ENCODE measurements at places on chromosomes 7 and 10. TPM values are rescaled to one million over a fixed set of nuclear protein-coding genes. Genes with fewer than 3 reads are reported as not detected.

DNA sequence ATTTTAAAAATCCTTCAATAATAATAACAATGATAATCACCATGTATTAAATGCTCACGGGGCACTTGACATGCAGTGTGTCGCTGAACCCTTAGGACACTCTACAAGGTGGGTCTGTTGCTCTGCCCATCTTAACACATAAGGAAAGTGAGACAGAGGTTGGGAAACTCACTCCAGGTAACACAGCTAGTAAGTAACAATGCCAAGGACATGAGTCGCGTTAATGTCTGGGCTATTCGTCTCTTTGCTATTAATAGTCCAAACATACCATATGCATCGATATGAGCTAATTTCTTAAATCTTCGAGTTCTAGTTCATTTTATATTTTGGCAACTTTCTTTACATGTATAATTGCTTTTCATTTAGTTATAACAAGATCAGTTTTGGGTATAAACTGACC lies 79.5 kb downstream of the BEND7 start:
- no peak overlapping the region for H3K27ac ChIP-seq
- peaks cover 9% of the 10 kb centered on the region for H3K27me3 ChIP-seq
- peaks cover 7% of the 10 kb centered on the region for H3K4me1 ChIP-seq
- no peak for DNase-seq
- H3K36me3 ChIP-seq = no peaks in the 10 kb centered on the region
- H3K4me3 ChIP-seq = no peak overlapping the region

FOXI2 gene
- not detected for total RNA-seq

DNA sequence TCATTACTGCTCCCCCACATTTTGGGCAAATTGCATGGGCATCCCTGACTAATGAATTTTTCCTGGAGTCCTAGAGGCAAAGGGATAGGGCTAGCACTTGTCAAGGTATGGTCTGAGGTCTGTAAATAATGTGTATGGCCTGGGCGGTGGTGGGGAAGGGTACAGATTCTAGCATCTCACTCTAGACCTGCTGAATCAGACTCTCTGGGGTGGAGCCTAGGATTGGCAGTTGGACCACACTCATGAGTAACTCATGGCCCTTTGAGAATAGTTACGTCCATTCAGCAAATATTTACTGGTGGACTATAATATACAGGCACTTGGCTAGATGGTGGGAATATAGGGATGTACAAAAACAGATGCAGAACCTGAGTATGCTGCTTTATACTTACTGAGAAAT lies 118.0 kb downstream of the CELF2 start:
- no peak overlapping the region for H3K4me3 ChIP-seq
- H3K36me3 ChIP-seq = no peaks in the 10 kb centered on the region
- no peak overlapping the region for H3K27ac ChIP-seq
- no peaks in the 10 kb centered on the region for H3K27me3 ChIP-seq
- DNase-seq = no peak

GRCh38 chr7:117479225-117480054 lies at the start of gene CFTR:
TSS of gene CFTR (plus strand) at chr7:117480025. CDS start at chr7:117480095, 70 bp downstream.
- H3K36me3 ChIP-seq = no peaks in the 10 kb centered on the region
- peaks cover 2% of the 10 kb centered on the region for H3K4me1 ChIP-seq
- no peak for DNase-seq
- peaks cover 36% of the 10 kb centered on the region for H3K27me3 ChIP-seq

- H3K27ac ChIP-seq = no peak overlapping the region
- no peak for DNase-seq
- H3K4me1 ChIP-seq = no peaks in the 10 kb centered on the region
- H3K27me3 ChIP-seq = peaks cover 2% of the 10 kb centered on the region
- H3K4me3 ChIP-seq = no peak overlapping the region
- no peaks in the 10 kb centered on the region for H3K36me3 ChIP-seq
Observed at GRCh38 chr10:125120053-125120710, 40.2 kb downstream of the CTBP2 start.

GRCh38 chr7:2032030-2032875 lies 200.5 kb downstream of the MAD1L1 start:
- no peaks in the 10 kb centered on the region for H3K27me3 ChIP-seq
- no peak overlapping the region for H3K27ac ChIP-seq
- no peak for DNase-seq
- H3K36me3 ChIP-seq = peaks cover 13% of the 10 kb centered on the region

DNA sequence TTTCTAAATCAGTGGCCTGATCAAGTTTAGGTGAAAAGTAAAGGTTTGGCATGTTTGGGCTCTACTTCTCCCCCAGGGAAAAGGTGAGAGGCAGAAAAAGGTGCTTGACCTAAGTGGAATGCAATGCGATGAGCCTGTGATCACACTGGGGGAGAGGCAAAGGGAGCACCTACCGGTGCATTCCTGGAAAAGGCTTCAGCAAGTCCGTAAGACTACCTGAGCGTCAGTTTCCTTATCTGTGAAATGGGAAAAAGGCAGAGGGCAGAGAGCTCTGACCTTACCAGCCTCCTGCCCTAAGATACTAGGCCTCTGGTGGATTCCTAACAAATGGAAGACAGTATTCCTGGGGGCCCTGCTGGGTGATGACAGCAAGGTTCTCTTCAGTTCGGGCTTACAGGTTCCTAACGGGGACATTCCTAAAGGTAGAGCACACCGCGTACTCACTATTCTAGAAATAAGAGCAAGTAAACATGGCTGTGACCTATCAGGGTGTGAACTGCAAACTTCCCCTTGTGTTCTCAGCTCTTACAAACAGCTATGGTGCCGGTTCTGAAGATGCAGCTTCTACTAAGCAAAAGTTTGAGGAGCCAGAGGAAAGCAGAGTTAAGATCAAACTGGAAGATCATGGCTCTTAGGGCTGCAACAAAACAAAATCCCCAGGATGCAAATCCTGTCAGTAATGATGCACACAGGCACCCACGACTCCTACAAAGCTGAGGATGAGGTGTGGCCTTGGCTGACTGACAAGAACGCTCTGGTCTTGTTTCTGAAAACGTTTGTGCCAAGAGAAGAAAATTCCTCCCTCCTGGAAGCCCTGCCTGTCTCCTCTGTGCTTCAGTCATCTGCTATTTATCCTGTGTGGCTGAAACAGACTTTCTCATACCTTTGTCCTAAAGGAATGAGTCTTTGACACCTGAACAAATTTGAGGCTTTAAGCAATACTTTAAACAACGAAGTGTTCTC lies 13.3 kb upstream of the ACSL5 start:
- DNase-seq = no peak
- H3K36me3 ChIP-seq = no peaks in the 10 kb centered on the region
- H3K4me1 ChIP-seq = no peaks in the 10 kb centered on the region
- H3K27ac ChIP-seq = no peak overlapping the region
- no peak overlapping the region for H3K4me3 ChIP-seq

GRCh38 chr7:147308539-147308938 lies 1191.9 kb downstream of the CNTNAP2 start:
- no peak overlapping the region for H3K27ac ChIP-seq
- no peaks in the 10 kb centered on the region for H3K36me3 ChIP-seq
- no peak overlapping the region for H3K4me3 ChIP-seq
- no peaks in the 10 kb centered on the region for H3K4me1 ChIP-seq
- H3K27me3 ChIP-seq = no peaks in the 10 kb centered on the region

GPNMB gene
- 0.38 TPM for total RNA-seq

- no peak for DNase-seq
- H3K27ac ChIP-seq = no peak overlapping the region
- peaks cover 7% of the 10 kb centered on the region for H3K4me1 ChIP-seq
- H3K4me3 ChIP-seq = no peak overlapping the region
- no peaks in the 10 kb centered on the region for H3K27me3 ChIP-seq
Observed at GRCh38 chr10:105288026-105288425, 646.9 kb downstream of the SORCS3 start.

GRCh38 chr10:72260976-72261783 lies 12.5 kb upstream of the DDIT4 start:
- peak overlapping the region; percentile 99 for H3K27ac ChIP-seq
- no peaks in the 10 kb centered on the region for H3K36me3 ChIP-seq
- peak overlapping the region; percentile 81 for H3K4me3 ChIP-seq
- H3K4me1 ChIP-seq = peaks cover 61% of the 10 kb centered on the region
- DNase-seq = peak; percentile 90

DNA sequence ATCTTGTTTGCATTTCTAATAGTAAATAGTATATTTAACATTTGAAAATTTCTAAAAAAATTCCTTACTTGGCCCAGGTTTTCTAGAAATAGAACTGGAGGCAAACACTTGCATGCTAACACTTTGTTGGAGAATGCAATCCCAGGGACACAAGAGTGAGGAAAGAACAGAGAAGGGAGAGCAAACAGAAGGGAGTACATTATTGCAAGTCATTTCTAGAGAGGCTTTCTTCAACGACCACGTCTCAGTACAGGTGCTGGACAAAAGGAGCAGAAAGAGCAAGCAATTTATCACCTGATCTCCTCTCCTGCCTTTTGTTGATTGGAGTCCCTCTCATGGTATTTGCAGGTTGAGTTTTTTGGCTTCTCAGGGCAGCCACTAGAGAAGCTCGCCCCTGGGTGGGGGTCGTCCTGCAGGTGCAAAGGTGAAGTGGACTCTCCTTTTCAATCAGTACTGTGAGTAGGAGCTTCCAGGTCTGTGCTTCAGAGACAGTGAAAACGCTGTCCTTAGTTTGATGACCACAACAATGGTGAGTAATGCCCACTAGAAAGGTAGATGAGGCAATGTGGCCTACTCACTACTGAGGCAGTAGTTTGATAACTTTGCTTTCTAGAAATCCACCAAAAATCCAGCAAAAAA lies 5.2 kb downstream of the CPED1 start:
- H3K27me3 ChIP-seq = peaks cover 17% of the 10 kb centered on the region
- peaks cover 23% of the 10 kb centered on the region for H3K4me1 ChIP-seq
- no peaks in the 10 kb centered on the region for H3K36me3 ChIP-seq
- H3K27ac ChIP-seq = no peak overlapping the region

DNA sequence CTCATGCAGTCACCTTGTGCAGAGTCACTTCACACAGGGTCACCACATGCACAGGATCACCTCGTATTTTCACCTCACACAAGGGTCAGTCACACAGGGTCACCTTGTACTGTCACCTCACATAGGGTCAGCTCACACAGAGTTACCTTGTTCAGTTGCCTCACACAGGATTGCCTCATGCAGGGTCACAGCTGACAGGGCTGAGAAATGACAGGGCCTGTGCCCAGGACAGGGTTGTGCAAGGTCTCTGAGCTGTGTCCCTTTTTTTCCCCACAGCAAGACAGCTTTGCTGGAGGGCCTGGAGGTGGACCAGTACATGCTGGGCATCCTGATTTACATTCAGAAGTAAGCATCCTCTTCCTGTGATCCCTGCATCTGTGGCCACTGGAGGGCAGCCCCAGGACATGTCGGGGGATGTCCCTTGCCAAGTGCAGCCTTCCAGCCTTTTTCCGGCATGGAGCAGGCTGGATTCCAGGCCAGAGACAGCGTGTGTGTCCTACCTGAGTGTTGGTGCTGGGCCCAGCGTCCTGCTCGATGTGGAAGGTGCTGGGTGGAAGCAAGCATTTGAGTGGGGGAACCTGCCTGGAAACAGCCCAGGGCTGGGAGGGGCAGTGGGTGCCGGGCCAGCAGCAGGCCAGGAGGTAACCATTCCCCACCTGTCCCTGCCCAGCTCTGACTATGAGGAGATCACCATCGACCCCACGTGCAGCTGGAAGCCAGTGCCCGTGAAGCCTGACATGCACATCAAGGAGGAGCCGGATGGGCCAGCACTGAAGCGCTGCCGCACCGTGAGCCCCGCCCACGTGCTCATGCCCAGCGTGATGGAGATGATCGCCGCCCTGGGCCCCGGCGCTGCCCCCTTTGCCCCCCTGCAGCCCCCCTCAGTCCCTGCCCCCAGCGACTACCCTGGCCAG lies 16.3 kb downstream of the ZMIZ2 start:
- peaks cover 24% of the 10 kb centered on the region for H3K36me3 ChIP-seq
- no peak for DNase-seq
- peaks cover 26% of the 10 kb centered on the region for H3K4me1 ChIP-seq
- H3K27ac ChIP-seq = peak overlapping the region; percentile 12
- no peak overlapping the region for H3K4me3 ChIP-seq
- no peaks in the 10 kb centered on the region for H3K27me3 ChIP-seq

- H3K27ac ChIP-seq = no peak overlapping the region
- DNase-seq = no peak
- peaks cover 21% of the 10 kb centered on the region for H3K4me1 ChIP-seq
- no peak overlapping the region for H3K4me3 ChIP-seq
- H3K36me3 ChIP-seq = peaks cover 3% of the 10 kb centered on the region
- H3K27me3 ChIP-seq = no peaks in the 10 kb centered on the region
Observed at GRCh38 chr7:131320603-131321002, 7.1 kb upstream of the MKLN1 start.

DNA sequence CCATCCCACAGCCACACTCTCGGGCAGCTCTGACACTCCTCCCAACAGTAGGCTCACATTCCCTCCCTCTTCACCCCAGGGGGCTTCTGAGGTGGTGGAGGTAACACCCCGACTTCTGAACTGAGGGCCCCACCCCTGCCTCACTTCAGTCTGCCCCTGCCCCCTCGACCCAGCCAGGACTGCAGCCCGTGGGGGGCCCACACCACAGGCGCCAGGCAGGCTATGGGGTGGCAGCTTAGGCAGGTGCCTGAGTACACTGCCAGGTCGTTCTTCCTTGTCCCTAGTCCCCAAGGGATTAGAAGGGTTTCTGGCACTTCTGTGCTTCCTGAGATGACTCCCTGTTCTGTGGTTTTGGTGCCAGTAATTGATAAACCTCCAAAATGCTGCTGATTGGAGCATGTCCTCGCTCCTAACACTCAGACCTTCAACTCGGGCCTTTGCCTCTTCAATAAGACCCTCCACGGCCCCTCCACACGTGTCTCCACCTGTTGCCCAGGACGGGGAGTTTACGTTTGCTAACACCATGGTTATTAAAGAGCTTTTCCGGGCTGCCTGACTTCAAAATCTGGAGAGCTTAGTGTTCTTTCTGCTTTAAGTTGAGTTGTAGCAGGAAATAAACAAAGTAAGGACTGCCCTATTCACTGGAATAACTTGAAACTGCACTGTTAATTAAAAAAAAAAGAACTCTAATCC lies 23.8 kb upstream of the LARP4B start:
- H3K4me3 ChIP-seq = no peak overlapping the region
- DNase-seq = no peak
- no peak overlapping the region for H3K27ac ChIP-seq

GRCh38 chr7:39565538-39565937 lies 666 bp upstream of the YAE1 start:
- peaks cover 4% of the 10 kb centered on the region for H3K36me3 ChIP-seq
- peak overlapping the region; percentile 97 for H3K4me3 ChIP-seq
- H3K27ac ChIP-seq = peak overlapping the region; percentile 95
- no peak for DNase-seq
- no peaks in the 10 kb centered on the region for H3K27me3 ChIP-seq

SPDYE9 gene
- total RNA-seq = not detected

GRCh38 chr7:128006550-128007302 lies 24.5 kb downstream of the LRRC4 start:
- peaks cover 18% of the 10 kb centered on the region for H3K36me3 ChIP-seq
- H3K4me1 ChIP-seq = peaks cover 9% of the 10 kb centered on the region
- no peak overlapping the region for H3K4me3 ChIP-seq

HOXA4 gene
- total RNA-seq = 0.14 TPM

Data from activated naive CD4-positive, alpha-beta T cell treated with anti-CD3 and anti-CD28 coated beads for 36 hours (primary cell).